CD4-positive, alpha-beta T cell treated with Interleukin-4 for 4 hours (primary cell): ENCODE measurements at places on chromosomes 6 and 20.
A peak's percentile ranks its signal among the peaks of the same experiment; 100 is the strongest.

DNA sequence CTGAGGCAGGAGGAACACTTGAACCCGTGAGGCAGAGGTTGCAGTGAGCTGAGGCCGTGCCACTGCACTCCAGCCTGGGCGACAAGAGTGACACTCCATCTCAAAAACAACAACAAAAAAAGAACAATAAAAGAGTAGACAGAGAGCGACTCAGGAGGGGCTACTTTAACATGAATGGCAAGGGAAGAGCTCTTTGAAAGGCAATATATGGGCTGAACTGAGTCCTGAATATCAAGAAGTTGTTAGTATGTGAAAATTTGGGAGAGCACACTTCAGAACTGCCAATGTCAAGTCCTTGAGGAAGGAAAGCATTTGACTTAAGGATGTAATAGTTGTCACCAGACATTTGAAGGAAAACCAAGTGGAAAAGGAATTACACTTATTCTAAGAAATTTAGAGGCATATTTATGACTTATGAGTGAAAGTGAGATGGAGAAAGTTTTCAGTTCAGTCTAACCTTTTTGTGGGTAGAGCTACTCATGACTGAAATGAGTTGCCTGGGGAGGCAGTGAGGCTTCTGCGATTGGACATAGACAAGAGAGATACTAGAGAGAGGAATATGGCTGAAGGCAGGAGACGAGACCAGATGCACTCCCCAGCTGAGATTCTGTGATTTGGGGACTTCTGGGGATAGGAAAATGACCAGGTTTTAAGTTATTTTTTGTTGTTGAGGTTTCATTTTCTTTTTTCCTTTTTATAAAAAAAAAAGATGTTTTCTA is 48.6 kb upstream of the SLC16A10 start:
- DNase-seq = no peak

- DNase-seq = no peak
Measured at GRCh38 chr20:20566516-20566915, 145.9 kb downstream of the RALGAPA2 start.

- no peak for DNase-seq
Measured at GRCh38 chr6:51049288-51049982, 230.8 kb downstream of the TFAP2B start.

- DNase-seq = no peak
Measured at GRCh38 chr20:19817017-19817416, 59.0 kb downstream of the RIN2 start.

DNA sequence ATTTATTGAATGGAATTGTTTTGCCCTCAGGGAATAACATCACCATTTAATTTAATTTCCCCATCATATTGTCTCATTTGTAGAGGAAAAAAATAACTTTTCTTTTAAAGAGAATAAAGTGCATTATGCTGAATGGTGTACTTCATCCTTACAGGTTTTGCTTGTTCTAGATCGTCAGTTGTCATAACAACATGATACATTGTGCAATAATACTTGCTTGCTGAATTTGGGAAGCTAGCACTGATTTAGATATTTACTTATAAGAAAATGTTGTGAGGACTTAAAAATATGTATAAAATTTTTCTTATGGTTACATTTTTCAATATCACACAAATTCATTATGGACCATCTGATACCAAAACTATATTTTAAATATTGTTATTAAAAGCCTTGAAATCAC is 509.0 kb upstream of the POU3F2 start:
- DNase-seq = no peak

DNA sequence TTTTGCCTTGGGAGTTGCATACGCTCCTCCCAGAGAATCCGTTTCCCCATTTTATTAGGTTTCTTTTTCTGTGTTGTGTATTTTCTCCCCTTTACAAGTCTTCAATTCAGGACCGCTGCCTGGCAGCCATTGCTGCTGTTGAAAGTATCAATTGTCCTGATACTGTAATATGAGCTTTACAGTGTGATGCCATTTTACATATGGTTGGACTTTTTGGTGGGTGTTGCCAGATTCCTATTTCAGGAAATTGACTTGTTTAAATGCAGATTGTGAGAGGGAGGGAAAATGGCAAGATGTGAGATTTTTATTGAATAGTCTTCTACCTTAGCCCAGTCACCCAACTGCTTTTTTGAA is 1.2 kb downstream of the PANK2 start:
- no peak for DNase-seq

DNA sequence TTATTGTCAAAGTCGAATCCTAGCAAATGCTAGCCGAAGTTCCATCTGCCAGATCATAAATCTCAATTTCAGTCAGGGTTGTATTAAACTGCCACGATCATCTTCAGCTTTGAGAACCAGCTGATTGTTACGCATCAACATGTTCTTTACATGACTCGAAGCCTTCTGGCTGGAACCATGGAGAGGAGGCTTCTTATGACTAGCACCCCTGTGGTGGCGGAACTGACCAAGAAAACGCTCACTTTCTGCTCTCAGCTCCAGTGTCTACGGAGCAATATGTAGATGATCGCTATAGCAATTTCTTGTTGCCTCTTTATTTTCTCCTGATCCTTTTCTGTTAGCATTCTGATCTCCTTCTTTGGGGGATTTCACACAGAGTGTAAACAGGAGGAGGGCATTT is 479.4 kb upstream of the SLC35B3 start:
- no peak for DNase-seq

GRCh38 chr6:57137350-57137749 is 34.8 kb upstream of the BAG2 start:
- peak; percentile 12 for DNase-seq

GRCh38 chr6:109060571-109060970 is 34.1 kb downstream of the SESN1 start:
- no peak for DNase-seq

DNA sequence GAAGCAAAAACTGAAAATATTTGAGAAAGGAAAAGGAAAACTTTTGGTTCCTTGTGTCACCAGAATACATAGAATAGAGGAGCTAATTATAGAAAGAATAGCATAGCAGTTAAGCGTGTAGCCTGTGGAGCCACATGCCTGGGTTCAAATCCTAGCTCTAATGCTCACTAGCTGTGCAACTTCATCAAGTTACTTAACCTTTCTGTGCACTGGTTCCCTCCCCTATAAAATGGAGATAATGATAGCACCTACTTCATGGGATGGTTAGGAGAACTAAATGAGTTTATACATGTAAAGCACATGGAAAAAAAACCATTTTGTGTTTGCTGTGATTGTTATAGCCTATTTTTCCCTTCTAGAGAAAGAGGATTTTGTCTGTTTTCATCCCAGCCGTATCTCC is 24.5 kb upstream of the RNGTT start:
- DNase-seq = no peak

DNA sequence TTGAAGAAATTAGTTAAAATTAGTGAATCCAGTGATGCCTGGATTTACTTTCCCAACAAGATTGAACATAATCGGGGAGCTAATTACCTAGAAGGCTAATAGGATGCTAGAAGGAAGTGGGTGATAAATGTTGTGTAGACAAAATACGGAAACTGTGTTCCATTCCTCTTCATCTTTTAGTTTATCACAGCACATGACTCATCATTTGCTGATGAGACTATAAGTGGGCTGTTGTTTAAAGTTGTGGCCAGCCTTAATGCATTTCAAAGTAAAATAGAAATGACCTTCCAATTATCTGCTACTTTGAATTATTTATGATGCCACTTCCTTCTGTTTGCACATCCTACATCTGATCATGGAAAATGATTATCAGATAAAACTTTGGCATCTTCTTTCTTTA is 43.4 kb downstream of the OGFRL1 start:
- DNase-seq = no peak

GRCh38 chr6:95248499-95248898 is 328.8 kb upstream of the MANEA start:
- DNase-seq = no peak

DNA sequence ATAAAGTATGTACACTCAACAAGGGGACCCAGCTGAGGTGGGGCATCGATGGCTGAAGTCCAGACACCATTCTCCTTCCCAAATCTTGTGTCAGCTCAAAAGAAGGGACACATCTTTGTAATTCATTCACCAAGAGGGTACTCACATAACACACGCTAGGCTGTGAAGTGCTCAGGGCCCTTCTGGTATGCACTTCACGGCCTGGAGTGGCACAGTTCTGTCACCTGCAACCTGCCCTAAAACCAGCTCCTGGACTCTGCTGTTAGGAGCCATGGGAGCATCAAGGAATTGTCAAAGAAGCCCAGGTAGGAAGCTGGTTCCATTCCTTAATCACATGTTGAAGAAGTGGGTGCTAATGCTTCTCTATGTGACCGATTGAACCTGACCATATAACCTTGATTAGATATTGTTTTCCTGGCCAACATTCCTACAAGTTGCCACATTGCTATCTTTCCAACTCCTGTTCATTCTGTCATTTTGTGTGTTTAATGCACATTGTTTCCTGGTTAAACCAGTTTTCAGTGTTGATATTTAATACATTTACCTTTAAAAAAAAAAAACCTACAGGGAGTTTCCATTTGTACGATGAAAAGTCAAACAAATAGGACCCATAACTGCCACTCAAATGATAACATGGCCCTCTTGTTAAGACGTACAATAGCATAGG is 127.3 kb downstream of the TNFRSF21 start:
- no peak for DNase-seq

DNA sequence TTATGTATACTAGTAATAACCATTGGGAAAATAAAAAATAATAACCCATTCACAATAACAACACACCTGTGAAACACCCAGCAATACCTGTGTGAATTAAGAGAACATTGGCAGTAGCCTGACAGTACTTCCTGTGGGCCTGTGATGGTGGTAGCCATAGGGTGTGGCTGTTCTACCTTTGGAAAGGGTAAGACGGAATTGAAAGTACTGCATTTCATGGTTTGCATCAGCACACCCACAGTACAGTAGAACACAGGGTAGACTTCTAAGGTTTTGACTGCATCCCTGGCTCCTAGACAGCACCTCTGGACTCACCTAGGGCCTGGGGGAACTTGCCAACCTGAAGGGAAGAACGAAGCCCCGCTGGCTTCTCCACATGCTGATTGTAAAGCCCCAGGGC is 279.8 kb downstream of the HTR1B start:
- DNase-seq = no peak

DNA sequence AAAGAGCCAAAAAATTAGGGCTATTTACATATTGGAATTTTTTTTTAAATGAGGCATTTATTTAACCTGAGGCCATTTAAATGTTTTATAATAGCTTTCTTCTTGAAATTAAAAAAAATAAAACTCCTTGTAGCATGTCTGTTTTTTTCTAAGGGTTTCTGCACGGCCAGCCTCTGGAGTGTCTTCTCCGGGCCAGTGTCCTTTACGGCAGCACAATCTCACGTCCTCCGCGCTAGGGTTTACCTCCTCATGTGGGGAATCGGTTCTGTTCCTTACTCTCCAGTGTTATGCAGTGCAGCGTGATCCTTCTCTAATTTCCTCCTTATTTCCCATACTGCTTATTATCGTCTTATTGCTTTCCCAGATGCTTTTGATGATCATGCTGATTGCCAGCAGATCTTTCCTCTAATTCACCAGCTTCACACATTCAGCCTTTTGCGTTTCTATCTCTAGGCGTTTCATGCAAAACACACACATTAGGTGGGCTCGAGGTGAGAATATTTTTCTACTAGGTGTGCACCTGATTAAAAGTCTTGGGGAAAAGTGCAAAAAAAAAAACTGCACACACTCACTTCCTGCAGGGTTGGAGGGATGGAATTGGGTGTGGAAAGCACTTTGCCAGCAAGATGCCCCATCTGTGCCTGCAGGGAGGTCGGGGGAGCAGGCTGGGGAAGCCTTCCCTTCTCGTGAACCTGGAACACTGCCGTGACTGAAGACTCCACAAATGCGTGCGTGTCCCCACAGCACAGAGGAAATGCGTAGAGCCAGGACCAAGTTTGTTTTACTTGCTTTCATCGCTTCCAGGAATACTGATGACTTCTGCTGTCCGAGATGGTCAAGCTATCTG is 56.1 kb downstream of the PSMG4 start:
- no peak for DNase-seq

- no peak for DNase-seq
Measured at GRCh38 chr6:25251426-25251825, 27.7 kb upstream of the CARMIL1 start.

- peak; percentile 81 for DNase-seq
Measured at GRCh38 chr6:143575440-143575839, 63.9 kb upstream of the FUCA2 start.

GRCh38 chr6:46014046-46014445 is 1.6 kb downstream of the CLIC5 start:
- peak; percentile 57 for DNase-seq

DNA sequence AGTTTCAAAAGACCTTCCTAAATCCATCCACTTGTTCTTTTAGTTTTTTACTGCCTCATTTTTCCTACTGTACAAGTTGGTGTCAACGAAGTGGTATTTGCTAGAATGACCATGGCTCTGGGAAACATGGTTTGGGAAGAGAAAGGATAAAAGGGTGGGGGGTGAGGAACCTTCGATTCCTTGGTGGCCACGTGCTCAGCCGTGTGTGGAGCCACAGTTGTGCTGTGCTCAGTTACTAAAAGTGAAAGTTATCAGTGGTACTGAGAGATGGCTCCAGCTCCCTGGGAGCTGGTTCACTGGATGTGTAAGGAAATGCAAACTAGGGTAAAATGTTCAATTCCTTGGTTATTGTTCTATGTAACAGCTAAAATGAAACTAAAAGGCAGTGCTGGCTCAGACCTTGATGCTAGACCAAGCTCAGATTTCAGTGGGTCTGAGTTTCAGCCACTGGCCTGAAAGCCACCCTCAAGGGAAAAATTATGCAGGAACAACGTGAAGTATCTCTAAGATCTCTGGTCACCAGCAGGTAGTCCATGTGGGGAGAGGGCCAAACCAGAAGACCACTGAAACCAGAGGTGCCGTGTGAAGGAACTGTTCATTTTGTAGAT is 7.4 kb upstream of the SLC22A2 start:
- DNase-seq = no peak

GRCh38 chr20:38893565-38894090 is 32.6 kb upstream of the FAM83D start:
- DNase-seq = peak; percentile 73

GRCh38 chr6:105911106-105911629 is 175.0 kb upstream of the PRDM1 start:
- no peak for DNase-seq

DNA sequence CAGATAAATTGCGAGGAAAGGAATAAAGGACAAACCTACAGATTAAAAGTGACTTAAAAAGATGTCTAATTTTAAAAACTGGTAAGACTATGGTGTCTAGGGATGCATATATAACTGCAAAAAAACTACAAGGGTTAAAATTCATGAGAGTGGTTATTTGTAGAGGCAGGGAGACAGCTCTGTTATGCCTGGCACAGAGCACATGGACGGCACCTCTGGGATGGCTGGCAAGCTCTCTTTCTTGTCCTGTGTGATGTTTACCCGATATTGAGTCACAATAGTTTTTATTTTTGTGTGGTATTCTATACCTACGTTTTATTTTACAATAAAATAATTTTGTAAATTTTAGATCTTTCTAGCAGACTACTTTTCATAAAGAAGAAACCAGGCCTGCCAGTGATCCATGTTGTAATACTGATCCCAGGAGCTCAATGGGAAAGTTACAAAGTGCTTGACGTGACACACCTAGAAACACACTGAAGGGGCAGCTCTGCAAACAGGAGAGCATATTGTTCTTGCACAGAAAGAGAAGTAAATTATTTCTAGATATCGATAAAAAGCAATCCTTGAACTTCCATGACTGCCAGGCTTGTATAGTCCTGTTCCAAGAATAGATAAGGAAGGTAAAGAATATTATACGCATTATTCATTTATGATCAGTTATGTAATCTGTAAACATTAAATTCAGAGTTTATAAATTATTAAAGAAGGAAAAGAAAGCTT is 290.0 kb downstream of the PTPRK start:
- DNase-seq = no peak

- no peak for DNase-seq
Measured at GRCh38 chr20:11401988-11402387, 515.7 kb upstream of the BTBD3 start.
